ENCODE measurements at places on chromosomes 5 and 9.

GRCh38 chr5:170818232-170818631, 34.7 kb downstream of the GABRP start:
- no peak for DNase-seq

DNA sequence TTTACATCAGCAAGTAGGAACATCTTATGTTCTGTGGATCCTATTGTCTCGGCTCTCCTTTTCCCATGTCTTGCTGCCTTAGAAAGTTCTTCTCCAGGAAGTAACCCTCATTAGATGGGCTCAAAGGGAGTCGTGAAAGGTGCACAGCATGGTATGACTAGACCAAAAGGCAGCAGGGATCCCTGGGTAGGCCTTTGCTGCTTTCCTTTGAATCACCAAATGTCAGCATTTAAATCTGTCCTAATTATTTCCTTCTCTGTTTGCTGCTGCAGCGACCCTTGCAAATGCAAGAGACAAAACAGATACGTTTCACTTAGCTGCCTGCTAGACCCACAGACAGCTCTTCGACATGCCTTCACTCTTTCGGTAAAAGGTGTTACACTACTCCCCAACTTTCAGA, 218.4 kb downstream of the ACTL7B start:
- DNase-seq = no peak

DNA sequence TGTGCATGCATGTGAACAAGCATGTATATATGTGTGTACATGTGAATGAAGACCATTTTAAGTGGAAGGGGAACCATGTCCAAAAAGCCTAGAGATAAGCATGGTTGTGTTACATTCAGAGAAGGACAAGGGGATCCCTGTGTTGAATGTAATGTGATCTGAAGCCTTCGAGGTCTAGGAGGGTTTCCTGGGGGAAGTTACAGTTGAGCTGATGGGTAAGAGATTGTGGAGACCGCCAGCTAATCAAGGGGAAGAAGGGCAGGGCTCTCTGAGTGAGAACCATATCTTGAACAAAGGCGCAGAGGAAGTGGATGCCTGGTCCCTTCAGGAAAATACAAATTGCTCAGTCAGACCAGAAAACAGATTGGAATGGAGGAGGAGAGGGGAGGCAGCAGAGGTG, 45.5 kb upstream of the TNFSF15 start:
- no peak for DNase-seq

GRCh38 chr5:107263387-107264018, 407.2 kb downstream of the EFNA5 start:
- DNase-seq = no peak

DNA sequence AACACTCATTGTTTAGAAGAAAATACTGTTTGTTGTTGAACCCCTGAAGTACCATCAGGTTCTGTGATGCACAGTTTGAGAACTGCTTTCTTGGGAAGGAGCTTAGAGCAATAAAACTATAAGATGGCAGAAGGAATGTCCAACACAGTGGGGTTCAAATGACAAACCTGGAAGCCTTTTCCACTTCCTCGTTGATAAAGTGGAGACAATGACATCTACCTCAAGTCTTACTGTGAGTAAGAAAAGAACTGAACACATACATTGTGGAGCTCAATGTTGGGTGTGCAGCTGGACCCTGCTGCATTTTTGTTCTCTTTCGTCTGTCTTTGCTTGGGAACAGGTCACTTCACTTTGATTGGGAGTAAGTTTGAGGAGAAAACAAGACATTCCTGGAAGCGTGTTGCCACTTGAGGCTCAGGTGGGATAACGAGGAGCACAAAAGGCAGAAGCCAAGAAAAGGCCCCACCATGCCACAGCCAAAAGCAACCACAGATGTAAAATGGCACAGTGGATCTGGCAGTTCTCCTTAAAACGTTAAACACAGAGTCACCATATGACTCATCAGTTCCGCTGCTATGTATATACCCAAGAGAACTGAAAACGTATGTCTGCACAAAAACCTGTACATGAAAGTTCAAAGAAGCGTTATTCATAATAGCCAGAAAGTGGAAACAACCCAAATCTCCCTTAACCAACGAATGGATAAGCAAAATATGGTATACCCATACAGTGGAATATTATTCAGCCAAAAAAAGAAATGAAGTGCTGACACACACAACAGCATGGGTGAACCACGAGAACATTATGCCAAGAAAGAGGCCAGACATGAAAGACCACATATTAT, 42.9 kb upstream of the SUB1 start:
- no peak for DNase-seq

DNA sequence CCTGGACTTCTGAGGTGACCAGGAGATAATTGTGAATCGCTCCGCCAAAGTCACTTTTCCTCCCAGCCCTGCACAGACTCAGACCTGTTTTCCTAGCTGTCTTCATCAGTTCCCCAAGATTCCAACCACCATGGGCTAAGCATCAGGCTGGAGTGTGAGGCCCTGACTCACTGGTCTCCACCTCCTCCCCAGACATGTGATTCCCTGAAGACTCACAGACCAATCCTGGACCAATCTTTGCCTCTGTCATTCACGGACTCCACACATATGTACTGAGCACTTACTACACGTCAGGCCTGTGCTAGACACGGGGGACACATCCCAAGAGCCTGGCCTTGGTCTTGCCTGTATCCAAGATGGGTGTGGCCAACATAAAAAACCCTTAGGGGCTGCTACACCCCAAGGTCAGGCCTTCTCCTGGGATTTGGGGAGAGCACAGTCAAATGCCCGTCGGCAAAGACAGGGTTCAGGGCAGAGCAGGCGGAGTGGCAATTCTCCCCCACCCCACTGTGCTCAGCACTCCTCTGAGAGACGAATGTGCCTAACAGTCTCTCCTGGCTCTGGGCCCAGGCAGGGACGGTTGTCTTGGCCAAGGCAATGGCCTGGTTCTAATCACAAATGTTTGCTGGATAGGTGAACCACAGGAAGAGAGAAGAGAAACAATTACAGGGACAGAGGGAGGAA, 11.9 kb downstream of the EEIG1 start:
- DNase-seq = no peak

GRCh38 chr5:99646011-99646647, 717.3 kb upstream of the CHD1 start:
- no peak for DNase-seq

DNA sequence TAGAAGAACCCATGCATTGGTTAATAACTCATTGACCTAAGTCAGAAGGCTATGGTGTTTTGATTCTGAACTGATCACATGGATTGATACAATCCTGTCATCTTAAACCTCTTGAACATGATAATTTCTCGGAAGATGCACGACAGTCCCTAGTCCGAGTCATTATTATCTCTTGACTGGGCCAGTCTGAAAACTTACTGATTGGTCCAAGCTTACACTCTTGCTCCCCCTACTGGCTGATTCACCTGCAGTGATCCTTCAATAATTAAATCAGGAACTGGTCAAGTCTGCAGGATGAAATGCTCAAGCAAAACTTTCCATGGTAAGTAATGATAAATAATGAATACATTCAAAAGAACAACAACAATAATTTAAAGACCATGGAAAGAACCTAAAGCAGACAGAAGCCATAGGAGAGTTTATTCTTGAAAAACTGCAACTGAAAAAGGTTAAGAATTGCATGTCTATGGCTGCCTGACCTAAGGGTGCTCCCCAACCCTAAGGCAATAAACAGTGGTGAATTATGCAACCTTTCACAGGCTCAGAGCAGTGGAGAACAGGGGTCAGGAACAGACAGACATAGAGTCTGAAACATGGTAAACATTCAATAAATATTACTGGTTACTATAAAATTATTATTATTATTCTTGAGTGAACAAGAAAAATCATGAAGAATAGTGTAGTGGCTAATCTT, 79.3 kb downstream of the BRINP1 start:
- DNase-seq = no peak

DNA sequence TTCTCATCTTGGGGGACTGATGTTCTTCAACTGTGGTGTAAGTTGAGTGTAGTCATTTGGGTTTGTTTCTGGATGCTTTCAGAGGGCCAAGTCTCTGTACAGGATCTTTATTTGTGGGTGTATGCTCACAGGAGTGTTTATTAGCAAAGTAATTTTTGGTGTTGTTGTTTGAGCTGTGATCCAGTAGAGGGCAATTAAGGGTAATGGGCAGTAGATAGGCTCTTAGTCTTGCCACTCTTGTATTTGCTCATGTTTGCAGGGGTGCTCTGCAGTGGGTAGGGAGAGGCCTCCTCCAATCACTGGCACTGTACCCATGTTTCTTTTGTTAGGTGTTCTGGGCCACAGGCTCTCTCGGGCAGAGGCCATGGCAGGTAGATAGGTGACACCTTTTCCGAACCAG, 45.9 kb upstream of the ITGA2 start:
- DNase-seq = no peak

GRCh38 chr5:10452768-10453331, 11.2 kb downstream of the ROPN1L start:
- no peak for DNase-seq

- DNase-seq = no peak
Measured at GRCh38 chr9:136538599-136539426, 7.0 kb downstream of the NOTCH1 start.

DNA sequence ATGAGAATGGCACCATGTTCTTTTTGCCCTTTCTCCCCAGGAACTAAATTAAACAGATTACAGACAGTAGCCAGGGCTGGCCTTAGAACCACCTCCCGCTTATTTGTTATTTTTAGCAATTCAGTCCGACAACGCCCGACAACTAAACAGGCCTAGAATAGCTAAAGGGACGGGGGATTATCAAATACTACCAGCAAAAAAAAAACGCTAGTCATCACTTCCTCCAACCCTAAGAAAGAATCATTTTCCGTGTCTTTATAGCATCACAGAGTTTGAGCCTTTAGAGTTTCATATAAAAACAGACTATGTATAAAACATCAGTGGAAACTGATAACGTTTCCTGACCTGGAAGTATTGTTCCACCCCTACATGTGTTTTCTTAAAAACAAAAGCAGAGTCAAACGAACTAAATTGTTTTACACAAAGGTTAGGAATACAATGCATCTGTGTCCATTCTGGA, 35.3 kb downstream of the PFDN1 start:
- DNase-seq = no peak

Measured in NCI-H1930 (cell line).